ENCODE measurements at places on chromosomes 1 and 21.

- H3K27me3 ChIP-seq, result no peaks in the 10 kb centered on the region
- no peak for DNase-seq
- no peak overlapping the region for H3K4me3 ChIP-seq
Measured at GRCh38 chr21:27759091-27759659, 792.3 kb upstream of the ADAMTS5 start.

DNA sequence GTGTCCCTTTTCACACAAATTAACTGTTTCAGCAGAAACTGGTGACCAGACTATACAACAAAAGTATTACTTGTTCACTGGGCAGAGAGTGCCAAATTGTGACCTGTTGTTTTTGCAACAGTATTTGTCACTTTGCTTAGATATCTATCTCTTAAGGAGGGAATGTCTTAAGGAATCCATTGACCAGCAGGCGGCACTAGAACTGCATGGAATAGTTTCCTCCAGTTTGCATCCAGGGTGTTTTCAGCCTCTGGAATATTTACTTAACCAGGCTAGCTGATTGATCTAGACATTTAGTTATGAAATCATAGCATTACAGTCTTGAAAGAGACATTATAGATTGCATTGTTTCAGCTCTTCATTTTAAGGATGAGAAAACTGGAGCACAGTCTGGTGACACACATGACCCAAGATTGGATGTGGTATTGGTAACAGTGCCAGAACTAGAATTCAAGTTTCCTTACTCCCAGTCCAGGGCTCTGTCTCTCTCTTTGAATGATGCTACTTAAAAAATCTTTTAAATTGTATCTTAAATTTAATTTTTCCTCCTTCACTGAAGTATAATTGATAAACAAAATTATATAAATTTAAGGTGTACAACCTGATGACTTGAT lies 16.9 kb downstream of the RPTN start:
- peaks cover 69% of the 10 kb centered on the region for H3K27me3 ChIP-seq
- no peak overlapping the region for H3K4me3 ChIP-seq
- no peak overlapping the region for H3K27ac ChIP-seq
- H3K4me1 ChIP-seq, result peaks cover 9% of the 10 kb centered on the region

DNA sequence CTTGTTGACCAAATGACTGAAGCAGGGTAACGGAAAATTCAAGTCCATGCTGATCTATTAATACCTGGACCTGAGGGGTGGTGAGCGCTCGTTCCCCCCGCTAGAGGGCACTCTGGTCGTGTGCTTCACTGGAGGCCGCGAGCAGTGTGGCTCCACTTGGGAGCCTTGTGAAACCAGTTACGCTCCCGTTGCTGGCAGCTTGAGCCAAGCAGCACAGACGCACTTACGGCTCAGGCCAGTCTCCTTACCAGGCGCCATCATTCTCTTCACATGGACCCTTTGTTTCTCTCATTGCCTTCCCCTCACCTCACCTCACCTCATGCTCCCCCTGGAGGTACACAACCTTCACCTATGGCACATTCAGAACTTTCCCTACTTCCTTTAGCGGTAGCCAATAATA lies 49.7 kb upstream of the TSPAN2 start:
- H3K27ac ChIP-seq, result peak overlapping the region; percentile 9
- peak; percentile 74 for DNase-seq
- H3K27me3 ChIP-seq, result peaks cover 41% of the 10 kb centered on the region

GRCh38 chr1:14261395-14261794 lies 337.1 kb upstream of the KAZN start:
- DNase-seq, result no peak
- H3K4me1 ChIP-seq, result no peaks in the 10 kb centered on the region
- H3K27me3 ChIP-seq, result peaks cover 41% of the 10 kb centered on the region
- H3K27ac ChIP-seq, result no peak overlapping the region
- H3K4me3 ChIP-seq, result no peak overlapping the region

DNA sequence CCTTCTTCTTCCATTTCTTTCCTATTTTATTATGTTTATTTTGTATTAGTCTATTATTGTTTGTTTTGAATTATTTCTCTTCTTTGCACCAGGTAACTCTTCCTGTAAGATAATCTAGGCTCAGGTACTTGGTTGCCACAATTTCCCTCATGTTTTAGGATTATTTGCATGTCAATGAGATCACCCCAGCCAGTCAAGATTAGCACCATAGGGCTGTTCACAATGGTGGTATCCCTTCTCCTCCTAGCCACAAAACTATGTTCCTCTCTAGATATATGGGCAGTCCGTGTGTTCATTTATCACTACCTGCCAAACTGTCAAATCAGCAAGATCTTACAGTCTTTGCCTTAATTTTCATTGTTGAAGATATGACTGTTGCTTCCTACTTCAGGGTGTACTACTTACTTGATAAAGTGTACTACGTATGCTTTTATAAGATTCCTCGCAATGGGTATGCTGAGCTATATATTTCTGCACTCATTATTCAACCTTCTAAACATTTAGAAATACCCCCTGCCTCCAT lies 1536.2 kb downstream of the PLA2G4A start:
- H3K4me3 ChIP-seq, result no peak overlapping the region
- no peak for DNase-seq
- no peaks in the 10 kb centered on the region for H3K36me3 ChIP-seq
- H3K4me1 ChIP-seq, result no peaks in the 10 kb centered on the region
- H3K27me3 ChIP-seq, result no peaks in the 10 kb centered on the region
- no peak overlapping the region for H3K27ac ChIP-seq

GRCh38 chr1:18635070-18635577 lies 4.5 kb downstream of the PAX7 start:
- H3K27me3 ChIP-seq, result peaks cover 96% of the 10 kb centered on the region
- H3K4me1 ChIP-seq, result peaks cover 38% of the 10 kb centered on the region
- no peak overlapping the region for H3K4me3 ChIP-seq
- H3K36me3 ChIP-seq, result no peaks in the 10 kb centered on the region
- no peak for DNase-seq

DNA sequence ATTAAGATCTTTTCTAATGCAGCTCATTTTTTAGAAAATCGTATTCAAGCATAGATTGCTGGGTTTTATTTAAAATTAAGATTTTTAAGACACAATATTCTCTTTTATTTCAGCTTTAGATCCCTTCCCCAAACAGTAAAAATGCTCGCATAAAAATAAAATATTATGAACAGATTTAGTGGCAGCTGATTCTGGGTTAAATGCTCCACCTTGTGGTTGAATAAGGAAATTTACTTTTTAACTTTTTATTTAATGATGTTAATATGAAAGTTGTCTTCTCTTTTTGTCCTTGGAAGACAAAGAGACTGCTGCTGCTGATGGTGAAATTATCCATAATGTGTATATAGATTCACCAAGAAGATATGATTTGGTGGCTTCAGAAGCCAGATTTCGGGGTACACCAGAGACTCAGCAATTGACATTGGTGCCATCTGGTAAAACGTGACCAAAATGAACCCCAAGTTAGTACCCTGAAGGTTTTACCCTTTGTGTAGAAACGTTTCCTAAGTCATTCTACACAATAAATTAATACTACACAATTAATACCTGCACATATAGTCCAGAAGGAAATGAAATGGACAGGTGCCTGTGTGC lies 128.0 kb downstream of the ADAMTS1 start:
- H3K27me3 ChIP-seq, result peaks cover 17% of the 10 kb centered on the region
- DNase-seq, result no peak
- H3K4me3 ChIP-seq, result no peak overlapping the region
- H3K4me1 ChIP-seq, result no peaks in the 10 kb centered on the region
- no peak overlapping the region for H3K27ac ChIP-seq

DNA sequence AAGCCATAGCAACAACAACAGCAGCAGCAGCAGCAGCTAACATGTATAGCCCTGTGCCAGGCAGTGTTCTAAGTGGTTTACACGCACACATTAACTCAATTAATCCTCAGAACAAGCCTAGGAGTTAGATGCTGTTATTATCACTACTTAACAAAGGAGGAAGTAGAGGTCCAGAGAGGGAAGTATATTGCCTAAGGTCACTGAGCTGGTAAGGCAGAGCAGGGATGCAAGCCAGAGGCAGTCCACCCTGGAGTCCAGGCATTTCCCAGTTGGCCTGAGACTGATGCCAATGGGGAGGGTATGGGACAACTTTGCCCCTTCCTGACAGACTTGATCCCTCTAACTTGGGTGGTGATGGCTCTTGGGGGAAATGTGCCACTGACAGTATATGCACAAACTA lies 6.8 kb downstream of the CDC14A start:
- DNase-seq, result no peak
- peak overlapping the region; percentile 11 for H3K4me3 ChIP-seq
- peaks cover 79% of the 10 kb centered on the region for H3K4me1 ChIP-seq

DNA sequence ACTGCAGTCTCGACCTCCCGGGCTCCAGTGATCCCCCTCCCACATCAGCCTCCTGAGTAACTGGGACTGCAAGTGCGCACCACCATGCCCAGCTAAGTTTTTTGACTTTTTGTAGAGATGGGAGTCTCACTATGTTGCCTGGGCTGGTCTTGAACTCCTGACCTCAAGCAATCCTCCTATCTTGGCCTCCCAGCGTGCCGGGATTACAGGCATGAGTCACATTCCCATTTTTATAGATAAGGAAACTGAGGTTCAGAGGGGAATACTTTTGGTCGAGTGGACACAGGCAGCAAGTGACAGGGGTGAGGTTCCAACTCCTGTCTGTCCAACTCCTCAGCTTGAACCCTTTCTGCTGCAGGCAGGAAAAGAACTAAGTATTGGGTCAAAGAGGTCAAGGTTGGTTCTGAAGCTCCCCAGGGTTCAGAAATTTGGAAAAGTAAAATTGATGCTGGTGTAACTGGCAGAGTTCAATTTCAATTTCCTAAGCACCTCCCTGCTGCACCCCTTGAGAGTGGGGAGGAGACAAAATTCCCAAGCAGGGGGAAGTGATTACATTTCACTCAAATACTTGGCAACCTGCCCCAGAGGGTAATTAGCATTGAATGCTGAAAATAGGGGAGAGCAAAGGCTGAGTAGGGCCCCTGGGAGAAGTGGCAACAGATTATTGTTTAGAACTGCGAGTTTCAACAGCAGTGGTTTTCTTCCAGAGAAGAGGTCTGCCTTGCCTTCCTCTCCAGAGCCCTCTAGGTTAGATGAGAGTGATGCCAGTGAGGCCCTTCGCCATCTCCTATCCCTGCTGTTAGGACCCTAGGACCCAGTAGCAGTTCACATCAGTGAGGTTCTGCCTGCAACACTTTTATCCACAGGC lies 17.5 kb upstream of the ALPL start:
- H3K27ac ChIP-seq, result no peak overlapping the region
- no peaks in the 10 kb centered on the region for H3K36me3 ChIP-seq
- H3K27me3 ChIP-seq, result peaks cover 32% of the 10 kb centered on the region
- DNase-seq, result no peak

- peaks cover 11% of the 10 kb centered on the region for H3K4me1 ChIP-seq
- peaks cover 21% of the 10 kb centered on the region for H3K27me3 ChIP-seq
- no peaks in the 10 kb centered on the region for H3K36me3 ChIP-seq
- no peak overlapping the region for H3K4me3 ChIP-seq
- H3K27ac ChIP-seq, result no peak overlapping the region
Measured at GRCh38 chr1:1360506-1361169, 2.3 kb upstream of the MXRA8 start.

- peak within 1 kb of the TSS; percentile 18 for H3K27ac ChIP-seq
- no peaks in the 10 kb centered on the region for H3K36me3 ChIP-seq
- H3K4me3 ChIP-seq, result peak within 1 kb of the TSS; percentile 61
- H3K27me3 ChIP-seq, result peaks cover 22% of the 10 kb centered on the region
Measured at GRCh38 chr1:24555591-24556413, at the start of gene NCMAP. Gene NCMAP, plus strand, starts transcription at chr1:24556087. Its CDS starts 39,344 bp downstream, at chr1:24595431.

DNA sequence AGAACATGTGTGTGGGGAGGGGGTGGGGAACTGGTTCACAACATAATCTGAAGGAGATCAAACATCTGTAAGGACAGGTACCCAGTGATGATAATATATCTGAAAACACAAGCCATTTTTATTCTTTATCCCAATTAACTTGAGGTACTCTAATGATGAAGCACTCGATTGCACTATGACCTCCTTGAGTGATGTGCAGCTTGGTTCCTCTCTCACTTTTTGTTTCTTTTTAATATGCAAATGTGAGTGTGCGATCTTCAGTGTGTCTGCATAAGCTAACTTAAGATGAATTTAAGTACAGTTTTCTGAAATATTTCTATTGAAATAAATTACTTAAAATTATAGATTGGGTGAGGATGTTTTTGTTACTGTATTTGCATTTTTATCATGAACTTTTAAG lies 50.6 kb upstream of the ANGPTL1 start:
- H3K4me1 ChIP-seq, result no peaks in the 10 kb centered on the region
- H3K27me3 ChIP-seq, result no peaks in the 10 kb centered on the region
- no peak for DNase-seq
- H3K36me3 ChIP-seq, result peaks cover 9% of the 10 kb centered on the region

- no peaks in the 10 kb centered on the region for H3K27me3 ChIP-seq
- H3K4me3 ChIP-seq, result no peak overlapping the region
- H3K4me1 ChIP-seq, result peaks cover 24% of the 10 kb centered on the region
- H3K27ac ChIP-seq, result no peak overlapping the region
Measured at GRCh38 chr1:53112861-53113260, 29.6 kb downstream of the SLC1A7 start.

DNA sequence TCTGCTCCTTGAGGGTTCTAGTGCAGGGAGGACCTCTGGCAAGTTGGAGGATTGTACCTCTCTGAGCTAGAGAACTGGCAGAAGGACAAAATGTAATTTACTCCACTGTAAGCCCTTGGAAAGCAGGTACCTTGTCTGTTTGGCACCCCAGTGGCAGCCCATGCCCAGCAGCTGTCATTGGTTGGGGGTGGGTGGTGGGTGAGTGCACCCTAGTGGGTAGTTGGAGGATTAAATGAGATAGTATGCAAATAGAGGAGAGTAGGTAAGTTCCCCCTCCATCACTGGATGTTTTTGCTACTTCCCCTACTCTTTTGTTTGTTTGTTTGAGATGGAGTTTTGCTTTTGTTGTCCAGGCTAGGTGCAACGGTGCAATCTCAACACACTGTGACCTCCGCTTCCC lies 69.8 kb downstream of the RYR2 start:
- H3K36me3 ChIP-seq, result no peaks in the 10 kb centered on the region
- no peaks in the 10 kb centered on the region for H3K4me1 ChIP-seq
- no peaks in the 10 kb centered on the region for H3K27me3 ChIP-seq
- no peak for DNase-seq
- no peak overlapping the region for H3K27ac ChIP-seq
- H3K4me3 ChIP-seq, result no peak overlapping the region

DNA sequence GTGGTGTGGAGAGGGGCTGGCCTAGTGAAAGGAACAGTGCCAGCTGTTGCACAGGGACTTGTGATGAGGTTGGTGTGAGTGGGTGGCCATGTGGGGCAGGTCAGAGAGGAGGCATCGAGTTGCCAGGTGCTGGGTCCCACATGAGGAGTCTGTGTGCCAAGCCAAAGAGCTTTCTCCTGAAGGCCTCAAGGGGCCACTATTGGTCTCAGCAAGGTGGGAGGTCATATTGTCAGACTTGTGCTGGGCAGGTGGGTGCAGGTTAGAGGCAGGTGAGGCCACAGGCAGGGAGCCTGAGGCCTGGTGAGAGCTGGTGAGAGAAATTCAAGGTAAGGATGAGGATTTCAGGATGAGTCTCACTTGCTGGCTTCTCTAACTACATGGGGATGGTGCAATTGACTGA lies 256.8 kb downstream of the DISC1 start:
- H3K4me1 ChIP-seq, result peaks cover 1% of the 10 kb centered on the region
- no peaks in the 10 kb centered on the region for H3K36me3 ChIP-seq
- no peaks in the 10 kb centered on the region for H3K27me3 ChIP-seq
- H3K4me3 ChIP-seq, result no peak overlapping the region
- no peak overlapping the region for H3K27ac ChIP-seq
- no peak for DNase-seq
